ENCODE measurements at places on chromosomes 2 and 18. TPM values are rescaled to one million over a fixed set of nuclear protein-coding genes. Genes with fewer than 3 reads are reported as not detected.

- H3K27ac ChIP-seq, result no peak overlapping the region
- no peaks in the 10 kb centered on the region for H3K4me1 ChIP-seq
- no peaks in the 10 kb centered on the region for H3K27me3 ChIP-seq
- no peak overlapping the region for H3K4me3 ChIP-seq
These were observed 16.7 kb upstream of the STAT1 start for GRCh38 chr2:191030521-191031154.

The ITPRIPL1 gene
- 0.82 TPM for total RNA-seq

DNA sequence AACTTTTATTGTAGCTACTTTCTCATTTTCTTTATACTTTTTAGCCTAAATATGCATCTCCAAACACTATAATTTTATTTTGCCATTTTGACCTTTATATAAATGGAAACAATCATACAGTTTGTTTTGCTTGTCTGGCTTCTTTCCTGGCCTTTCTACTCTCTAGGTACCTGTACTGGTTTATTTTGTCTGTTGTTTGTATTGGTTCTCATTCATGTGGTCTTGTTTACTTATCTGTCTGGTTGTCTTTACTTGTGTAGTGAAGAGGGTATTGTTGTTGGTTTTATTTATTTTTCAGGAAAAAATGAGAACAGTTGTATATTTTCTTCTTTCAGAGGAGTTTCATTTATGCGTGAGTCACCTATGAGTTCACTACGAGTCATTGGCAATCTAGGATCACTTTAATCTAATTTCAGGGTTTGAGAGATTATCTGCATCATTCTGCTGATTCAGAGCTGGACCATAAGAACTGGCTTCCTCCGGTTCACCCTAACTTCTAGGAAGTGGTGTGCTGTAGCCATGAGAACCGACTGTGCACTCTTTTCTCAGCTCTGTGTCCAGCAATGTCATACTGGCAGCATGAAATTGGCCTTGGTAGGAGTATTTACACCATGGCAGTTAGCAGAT is 33.1 kb upstream of the HDAC4 start:
- no peaks in the 10 kb centered on the region for H3K27me3 ChIP-seq
- H3K27ac ChIP-seq, result no peak overlapping the region
- no peak overlapping the region for H3K4me3 ChIP-seq
- no peaks in the 10 kb centered on the region for H3K36me3 ChIP-seq
- H3K4me1 ChIP-seq, result no peaks in the 10 kb centered on the region
- no peak for DNase-seq

The CXCR1 gene
- 0.41 TPM for total RNA-seq

The CCT7 gene
- total RNA-seq, result 215 TPM

GRCh38 chr2:161915121-161915520 is 158.9 kb downstream of the DPP4 start:
- H3K4me3 ChIP-seq, result no peak overlapping the region
- H3K27ac ChIP-seq, result no peak overlapping the region
- H3K36me3 ChIP-seq, result no peaks in the 10 kb centered on the region
- no peaks in the 10 kb centered on the region for H3K4me1 ChIP-seq
- no peak for DNase-seq

- peak overlapping the region; percentile 80 for H3K27ac ChIP-seq
- DNase-seq, result no peak
- H3K36me3 ChIP-seq, result no peaks in the 10 kb centered on the region
- H3K27me3 ChIP-seq, result no peaks in the 10 kb centered on the region
- no peak overlapping the region for H3K4me3 ChIP-seq
These were observed 58.9 kb downstream of the TMEM131 start for GRCh38 chr2:97936881-97937280.

The LOXHD1 gene
- total RNA-seq, result not detected

The TBR1 gene
- total RNA-seq, result not detected

DNA sequence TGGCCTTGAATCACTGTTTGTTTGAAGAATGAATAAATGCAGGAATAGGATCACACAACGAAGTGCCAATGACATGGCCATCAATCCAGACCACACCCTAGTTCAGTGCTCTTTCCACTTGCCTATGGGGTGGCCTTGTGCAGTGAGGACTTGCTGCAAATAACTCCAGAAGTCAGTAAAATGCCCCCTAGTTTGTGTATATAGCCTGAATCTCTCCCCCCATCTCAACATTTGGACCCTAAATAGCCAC is 299 bp downstream of the FABP1 start:
- H3K27ac ChIP-seq, result no peak overlapping the region
- no peak for DNase-seq
- no peaks in the 10 kb centered on the region for H3K36me3 ChIP-seq
- no peaks in the 10 kb centered on the region for H3K4me1 ChIP-seq

DNA sequence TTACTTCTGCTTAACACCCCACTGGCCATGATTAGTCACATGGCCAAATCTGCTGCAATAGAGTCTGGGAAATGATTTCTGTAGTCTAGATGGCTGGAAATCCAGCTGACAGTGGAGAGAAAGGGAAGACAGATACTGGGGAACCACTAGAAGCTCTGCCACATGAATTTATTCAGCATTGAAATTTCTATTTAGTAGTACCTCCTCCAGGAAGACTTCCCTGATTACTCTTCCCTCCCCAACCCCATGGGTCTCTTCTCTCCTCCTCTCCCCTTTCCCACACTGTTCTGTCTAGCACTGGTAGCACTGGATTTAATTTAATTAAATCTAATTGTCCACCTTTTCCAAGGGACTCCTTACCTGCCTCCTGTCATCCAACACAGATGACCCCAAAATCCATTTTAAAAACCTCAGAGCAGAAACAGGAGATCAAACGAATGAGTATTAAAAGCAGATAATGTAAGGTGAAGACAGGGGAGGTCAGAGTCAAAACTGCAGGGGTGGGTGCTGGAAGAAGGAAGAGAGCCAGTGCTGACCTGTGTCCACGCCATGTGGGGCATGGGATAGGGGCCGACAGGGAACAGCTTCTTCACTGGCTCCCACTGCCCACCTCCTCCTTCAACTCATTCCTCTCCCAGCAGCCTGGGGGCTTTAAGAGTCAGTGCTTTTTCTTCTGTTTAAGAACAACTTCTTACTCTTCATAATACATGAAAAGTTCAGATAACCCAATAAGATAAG is 169.2 kb upstream of the HS6ST1 start:
- H3K4me3 ChIP-seq, result no peak overlapping the region
- H3K4me1 ChIP-seq, result no peaks in the 10 kb centered on the region
- DNase-seq, result no peak
- H3K27me3 ChIP-seq, result no peaks in the 10 kb centered on the region

DNA sequence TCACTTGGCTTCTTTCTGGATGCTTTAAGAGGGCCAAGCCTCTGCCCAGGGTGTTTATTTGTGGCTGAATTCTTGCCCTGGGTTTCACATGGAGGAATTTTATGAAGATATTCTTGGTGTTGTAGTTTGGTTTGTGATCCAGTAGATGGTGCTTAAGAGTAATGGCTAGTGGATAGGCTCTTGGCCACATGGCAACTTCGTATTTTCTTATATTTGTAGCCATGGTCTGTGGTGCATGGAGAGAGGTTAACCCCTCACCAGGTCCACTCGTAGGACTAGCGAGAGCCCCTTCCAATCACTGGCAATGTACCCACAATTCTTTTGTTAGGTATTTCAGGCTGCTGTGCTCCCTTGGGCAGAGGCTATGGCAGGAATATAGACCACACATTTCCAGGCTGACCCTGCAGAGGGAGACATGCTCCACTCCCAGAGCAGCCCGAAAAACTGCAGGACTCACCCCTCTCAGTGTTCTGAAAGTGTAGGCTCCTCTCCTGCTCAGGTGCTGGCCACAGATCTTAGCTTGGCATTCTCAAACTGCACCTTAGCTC is 582.1 kb upstream of the SETBP1 start:
- H3K4me3 ChIP-seq, result no peak overlapping the region
- no peaks in the 10 kb centered on the region for H3K36me3 ChIP-seq
- H3K4me1 ChIP-seq, result no peaks in the 10 kb centered on the region
- no peak overlapping the region for H3K27ac ChIP-seq
